Naive thymus-derived CD4-positive, alpha-beta T cell (primary cell): ENCODE measurements at places on chromosomes 1 and 21. TPM values are rescaled to one million over a fixed set of nuclear protein-coding genes. Genes with fewer than 3 reads are reported as not detected.

DNA sequence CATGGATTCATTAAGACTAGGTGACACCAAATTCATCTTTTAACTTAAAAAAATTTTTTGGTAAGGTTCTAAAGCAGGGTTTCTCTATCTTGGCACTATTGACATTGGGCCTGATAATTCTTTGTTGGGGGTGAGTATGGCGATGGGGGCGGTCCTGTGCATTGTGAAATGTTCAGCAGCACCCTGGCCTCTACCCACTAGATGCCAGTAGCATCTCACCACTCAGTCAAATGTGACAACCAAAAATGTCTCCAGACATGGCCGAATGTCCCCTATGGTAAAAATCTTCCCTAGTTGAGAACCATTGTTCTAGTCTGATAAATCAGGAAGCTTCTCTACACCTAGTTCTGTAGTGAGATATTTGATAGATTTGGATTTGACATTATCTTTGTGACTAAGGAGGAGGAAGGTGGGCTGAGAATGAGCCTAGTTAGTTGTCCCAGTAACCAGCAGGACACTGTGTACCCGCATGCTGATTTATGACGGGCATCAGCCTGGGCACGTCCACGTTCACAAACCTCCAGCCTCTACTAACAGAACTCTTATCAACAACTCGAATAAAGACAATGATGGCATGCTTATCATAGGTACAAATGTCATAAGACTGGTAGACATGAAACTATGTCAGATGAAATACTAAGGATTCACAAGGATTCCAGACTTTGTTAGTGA, 104.6 kb downstream of the KCND3 start:
- H3K4me1 ChIP-seq: no peaks in the 10 kb centered on the region
- H3K27me3 ChIP-seq: no peaks in the 10 kb centered on the region
- H3K27ac ChIP-seq: no peak overlapping the region
- no peaks in the 10 kb centered on the region for H3K36me3 ChIP-seq
- no peak overlapping the region for H3K4me3 ChIP-seq

DNA sequence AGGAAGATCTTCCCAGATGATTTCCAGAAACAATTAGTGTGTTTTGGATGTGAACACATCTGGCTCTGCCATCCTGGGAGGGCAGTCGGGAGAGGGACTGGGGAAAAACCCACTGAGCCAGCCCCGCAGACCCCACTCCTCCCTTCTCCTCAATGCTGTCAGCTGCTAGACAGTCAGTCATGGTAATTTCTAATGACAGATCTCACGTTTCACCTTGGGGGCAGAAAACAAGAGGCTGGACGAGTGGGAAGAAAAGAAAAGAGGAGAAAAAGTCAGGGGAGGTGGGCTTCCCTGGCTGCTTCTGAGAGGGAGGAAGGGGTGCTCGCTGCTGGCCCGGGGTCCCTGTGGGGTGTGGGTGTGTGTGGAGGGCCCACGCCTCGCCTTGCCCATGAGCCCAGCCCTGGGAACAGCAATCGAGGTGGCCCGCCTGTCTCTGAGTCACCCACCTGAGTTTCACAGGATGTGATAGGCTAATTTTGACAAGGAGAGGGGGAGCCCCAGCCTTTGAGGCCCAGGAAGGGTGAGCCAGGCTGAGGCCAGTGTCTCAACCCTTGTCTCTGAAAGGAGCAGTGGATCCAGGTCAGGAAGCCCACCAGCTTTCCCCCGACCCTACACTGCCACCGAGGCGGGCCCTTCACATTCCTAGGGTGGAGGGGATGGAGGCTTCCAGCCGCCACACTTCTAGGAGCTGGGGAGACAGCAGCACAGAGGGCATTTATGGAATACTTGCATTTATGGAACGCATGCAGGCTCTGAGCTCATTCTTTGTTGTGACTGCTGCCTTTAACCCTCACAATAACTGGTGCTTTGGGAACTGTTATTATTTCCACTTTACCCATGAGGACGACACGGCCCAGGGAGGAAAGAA, 49.1 kb upstream of the IFNLR1 start:
- H3K27me3 ChIP-seq: no peaks in the 10 kb centered on the region
- DNase-seq: no peak
- no peaks in the 10 kb centered on the region for H3K4me1 ChIP-seq

DNA sequence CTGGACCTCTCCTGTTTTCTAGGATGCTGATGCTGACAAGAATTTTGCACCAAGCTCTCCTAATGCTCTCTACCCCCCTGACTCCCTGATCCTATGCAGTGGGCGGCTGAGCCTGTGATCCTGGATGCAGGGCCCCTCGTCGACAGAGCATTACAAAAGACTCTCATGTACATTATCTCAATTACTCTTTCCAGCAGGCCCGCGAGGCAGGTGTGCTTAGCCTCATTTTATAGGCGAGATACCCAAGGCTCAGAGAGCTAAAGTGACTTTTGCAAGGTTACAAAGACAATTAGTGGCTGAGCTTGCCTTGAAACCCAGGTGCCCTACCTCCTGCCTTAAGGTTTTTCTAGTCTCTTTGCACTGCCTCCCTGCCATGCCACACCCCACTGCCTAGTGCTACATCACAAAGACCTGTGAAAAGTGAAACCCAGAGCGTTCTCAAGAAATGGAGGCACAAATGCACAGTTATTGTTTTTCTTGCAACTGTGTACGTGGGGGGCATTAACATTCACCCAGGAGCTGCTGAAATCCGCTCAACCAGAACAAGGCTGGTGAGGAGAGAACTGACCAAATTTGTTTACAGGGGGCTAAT, 10.0 kb upstream of the C8A start:
- no peak for DNase-seq
- no peaks in the 10 kb centered on the region for H3K27me3 ChIP-seq
- H3K4me3 ChIP-seq: no peak overlapping the region
- no peak overlapping the region for H3K27ac ChIP-seq

DNA sequence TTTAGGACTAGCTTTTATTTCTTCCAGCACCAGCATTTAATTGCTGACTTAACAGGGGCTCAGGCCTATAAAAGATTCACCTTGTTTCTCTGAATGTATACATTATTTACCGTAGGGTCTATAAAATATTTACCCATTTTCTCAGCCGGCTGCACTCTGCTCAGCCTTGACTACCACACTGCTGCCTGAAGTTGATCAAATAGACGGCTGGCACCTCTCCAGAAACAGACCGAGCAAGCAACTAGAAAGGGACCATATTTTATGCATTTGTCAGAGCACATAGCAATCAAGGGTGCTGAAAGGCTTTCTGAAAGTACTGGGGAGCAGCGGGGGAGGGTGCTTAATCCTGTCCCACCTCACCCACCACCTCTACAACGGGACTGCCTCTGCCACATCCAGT, 64.7 kb upstream of the FGGY start:
- no peaks in the 10 kb centered on the region for H3K4me1 ChIP-seq
- no peak overlapping the region for H3K4me3 ChIP-seq
- H3K27me3 ChIP-seq: no peaks in the 10 kb centered on the region
- no peak overlapping the region for H3K27ac ChIP-seq

GRCh38 chr1:29426701-29427279, 190.5 kb downstream of the PTPRU start:
- no peaks in the 10 kb centered on the region for H3K36me3 ChIP-seq
- no peaks in the 10 kb centered on the region for H3K4me1 ChIP-seq
- no peak for DNase-seq
- H3K27ac ChIP-seq: no peak overlapping the region
- no peak overlapping the region for H3K4me3 ChIP-seq
- no peaks in the 10 kb centered on the region for H3K27me3 ChIP-seq

DNA sequence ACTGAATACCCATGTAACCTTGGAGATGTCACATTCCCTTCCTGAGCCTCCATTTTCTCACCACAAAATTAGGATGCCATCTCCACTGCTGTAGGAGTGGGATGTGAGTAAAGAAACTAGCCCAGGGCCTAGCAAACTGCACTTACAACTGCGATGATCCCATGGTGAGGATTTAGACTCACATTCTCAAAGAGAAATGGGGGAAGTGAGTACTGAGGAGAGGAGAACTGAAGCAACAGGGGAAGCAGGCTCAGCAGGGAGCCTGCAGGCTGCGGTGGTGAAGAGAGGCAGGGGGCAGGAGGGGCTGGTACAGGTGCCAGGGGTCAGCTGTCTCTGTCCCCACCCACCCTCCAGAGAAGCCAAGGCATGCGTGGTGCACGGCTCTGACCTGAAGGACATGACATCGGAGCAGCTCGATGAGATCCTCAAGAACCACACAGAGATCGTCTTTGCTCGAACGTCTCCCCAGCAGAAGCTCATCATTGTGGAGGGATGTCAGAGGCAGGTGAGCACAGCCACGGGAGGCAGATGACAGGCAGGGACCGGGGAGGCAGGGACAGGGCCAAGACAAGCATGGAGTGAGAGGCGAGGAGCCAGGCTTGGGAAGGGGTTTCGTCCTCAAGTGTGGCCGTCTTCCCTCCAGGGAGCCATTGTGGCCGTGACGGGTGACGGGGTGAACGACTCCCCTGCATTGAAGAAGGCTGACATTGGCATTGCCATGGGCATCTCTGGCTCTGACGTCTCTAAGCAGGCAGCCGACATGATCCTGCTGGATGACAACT, 16.4 kb upstream of the ATP1A4 start:
- no peaks in the 10 kb centered on the region for H3K4me1 ChIP-seq
- no peaks in the 10 kb centered on the region for H3K27me3 ChIP-seq
- no peak overlapping the region for H3K27ac ChIP-seq
- no peak for DNase-seq

- no peak overlapping the region for H3K27ac ChIP-seq
- H3K4me1 ChIP-seq: no peaks in the 10 kb centered on the region
- H3K27me3 ChIP-seq: no peaks in the 10 kb centered on the region
- DNase-seq: no peak
- H3K36me3 ChIP-seq: no peaks in the 10 kb centered on the region
- H3K4me3 ChIP-seq: no peak overlapping the region
Observed at GRCh38 chr1:118421868-118422350, 236.9 kb upstream of the SPAG17 start.

- no peaks in the 10 kb centered on the region for H3K4me1 ChIP-seq
- H3K27me3 ChIP-seq: no peaks in the 10 kb centered on the region
- no peak overlapping the region for H3K27ac ChIP-seq
- no peaks in the 10 kb centered on the region for H3K36me3 ChIP-seq
- no peak overlapping the region for H3K4me3 ChIP-seq
Observed at GRCh38 chr1:245484176-245484575, 329.4 kb downstream of the KIF26B start.

DNA sequence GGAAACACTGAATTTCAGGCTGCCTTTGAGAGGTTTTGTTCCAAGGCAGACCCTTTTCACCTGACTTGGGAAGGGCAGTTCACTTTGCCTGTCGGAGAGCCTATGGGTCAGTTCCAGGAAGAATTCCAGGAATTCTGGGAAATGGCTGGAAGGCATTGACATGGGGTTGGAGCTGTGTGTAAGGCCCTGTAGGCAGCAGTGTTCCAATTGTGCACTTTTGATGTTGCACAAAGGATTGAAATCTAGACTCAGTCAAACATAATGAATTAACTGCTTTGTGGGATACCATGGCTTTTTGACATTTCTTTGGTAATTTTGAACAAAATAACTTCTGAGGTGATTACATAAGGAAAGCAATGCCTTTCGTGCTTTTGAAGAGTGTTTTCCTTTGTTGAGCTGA, 184.6 kb downstream of the SDCCAG8 start:
- H3K4me1 ChIP-seq: no peaks in the 10 kb centered on the region
- H3K27me3 ChIP-seq: no peaks in the 10 kb centered on the region
- H3K36me3 ChIP-seq: no peaks in the 10 kb centered on the region
- DNase-seq: no peak
- no peak overlapping the region for H3K4me3 ChIP-seq

DNA sequence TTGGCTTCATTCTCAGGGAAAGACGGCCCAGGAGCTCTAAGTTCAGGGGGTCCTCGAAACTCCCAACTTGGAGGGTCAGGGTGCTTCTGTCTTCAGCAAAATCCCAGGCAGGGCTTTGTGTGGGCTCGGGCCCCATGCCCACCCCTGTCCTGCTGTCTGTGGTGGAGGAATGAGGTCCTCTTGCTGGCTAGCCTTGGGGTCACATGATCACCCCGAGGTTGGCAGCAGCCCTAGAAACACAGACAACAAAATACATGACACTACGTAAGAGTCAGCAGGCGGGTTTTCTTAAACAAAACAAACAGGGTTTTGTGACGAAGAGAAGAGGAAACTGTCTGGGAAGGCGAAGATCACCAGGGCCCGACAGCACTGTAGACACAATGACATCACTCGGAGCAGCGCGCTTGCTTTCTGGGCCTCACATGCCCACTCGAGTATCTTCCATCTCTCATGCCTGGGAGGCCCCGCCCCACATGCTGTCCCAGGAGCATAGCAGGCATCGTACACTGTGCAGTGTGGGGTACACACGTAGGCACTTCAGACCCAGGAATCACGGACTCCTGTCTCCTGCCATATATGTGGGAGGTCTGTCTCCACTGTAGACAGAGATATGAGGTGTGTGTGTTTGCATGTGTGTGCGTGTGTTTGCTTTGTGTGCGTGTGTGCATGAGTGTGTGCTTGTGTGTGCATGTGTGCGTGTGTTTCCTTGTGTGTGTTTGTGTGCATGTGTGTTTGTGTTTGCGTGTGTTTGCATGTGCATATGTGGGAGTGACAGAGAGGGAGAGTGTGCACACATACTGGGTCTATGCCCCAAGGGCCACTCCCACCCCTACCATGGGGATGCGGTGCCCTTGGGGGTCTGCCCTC, 94.7 kb downstream of the SIK1 start:
- H3K4me1 ChIP-seq: no peaks in the 10 kb centered on the region
- no peak overlapping the region for H3K27ac ChIP-seq
- no peak overlapping the region for H3K4me3 ChIP-seq
- no peak for DNase-seq
- H3K36me3 ChIP-seq: no peaks in the 10 kb centered on the region

- no peak overlapping the region for H3K4me3 ChIP-seq
- H3K36me3 ChIP-seq: no peaks in the 10 kb centered on the region
- H3K27me3 ChIP-seq: no peaks in the 10 kb centered on the region
- no peaks in the 10 kb centered on the region for H3K4me1 ChIP-seq
- DNase-seq: no peak
- no peak overlapping the region for H3K27ac ChIP-seq
Observed at GRCh38 chr1:248757784-248758195, 2.2 kb upstream of the LYPD8 start.

- H3K36me3 ChIP-seq: no peaks in the 10 kb centered on the region
- no peaks in the 10 kb centered on the region for H3K4me1 ChIP-seq
- no peak overlapping the region for H3K27ac ChIP-seq
- no peaks in the 10 kb centered on the region for H3K27me3 ChIP-seq
- no peak for DNase-seq
Observed at GRCh38 chr1:105485207-105485606, 1571.3 kb upstream of the PRMT6 start.

DNA sequence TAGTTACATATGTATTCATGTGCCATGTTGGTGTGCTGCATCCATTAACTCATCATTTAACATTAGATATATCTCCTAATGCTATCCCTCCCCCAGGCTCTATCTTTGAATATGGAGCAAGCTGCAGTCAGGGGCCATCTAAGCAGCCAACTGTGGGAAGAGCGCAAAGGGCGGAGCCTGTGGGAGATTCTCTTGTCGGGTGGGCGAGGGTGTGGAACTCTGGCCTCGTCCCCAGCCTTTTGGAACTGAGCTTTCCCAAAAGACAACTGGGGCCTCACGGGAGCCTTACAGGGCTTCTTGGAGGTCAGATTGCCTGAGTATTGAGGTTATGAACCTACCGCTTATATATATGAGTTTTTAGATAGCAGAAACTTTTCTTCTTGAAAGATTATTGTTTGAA, 117.2 kb downstream of the HHAT start:
- peaks cover 7% of the 10 kb centered on the region for H3K4me1 ChIP-seq
- no peak overlapping the region for H3K4me3 ChIP-seq
- H3K27me3 ChIP-seq: no peaks in the 10 kb centered on the region
- no peaks in the 10 kb centered on the region for H3K36me3 ChIP-seq

Gene KRTAP13-1
- total RNA-seq: not detected in 2 replicates

Gene FBXO2
- total RNA-seq: 3.7 TPM

Gene BSND
- total RNA-seq: not detected

Gene NCSTN
- 72.4 TPM for total RNA-seq

Gene CLCNKA
- total RNA-seq: not detected

Gene GNG4
- 0.17 TPM for total RNA-seq

Gene AHDC1
- total RNA-seq: 21.5 TPM

Gene GIPC2
- 0.57 TPM for total RNA-seq

Gene SYTL1
- 172 TPM for total RNA-seq

Gene PHC2
- total RNA-seq: 39.1 and 40.2 TPM in 2 replicates

Gene TRPM2
- 2.0 TPM for total RNA-seq

Gene GCSAML
- 0.48 TPM in 1 of 2 replicates, not detected in the other for total RNA-seq
